Activated CD8-positive, alpha-beta T cell treated with anti-CD3 and anti-CD28 coated beads for 36 hours (primary cell): ENCODE measurements at places on chromosomes 5 and 9. TPM values are rescaled to one million over a fixed set of nuclear protein-coding genes. Genes with fewer than 3 reads are reported as not detected.

The PCDHGA1 gene
- total RNA-seq = not detected

The PTPN3 gene
- 0.58 TPM for total RNA-seq

GRCh38 chr9:104743376-104743985, 4.0 kb upstream of the NIPSNAP3A start:
- DNase-seq = peak; percentile 26

- DNase-seq = no peak
These were observed 104.7 kb upstream of the PRRC1 start for GRCh38 chr5:127412698-127413097.
